Colonic mucosa (tissue), 4 donors: ENCODE measurements at places on chromosomes 2 and 18. TPM values are rescaled to one million over a fixed set of nuclear protein-coding genes. Genes with fewer than 3 reads are reported as not detected.

The SCN3A gene
- 0.40 TPM for total RNA-seq

The GTF2A1L gene
- 1.5 TPM for total RNA-seq

The IGFBP2 gene
- 106 TPM for total RNA-seq

The ACOXL gene
- total RNA-seq, result 0.32 TPM

The TBR1 gene
- total RNA-seq, result not detected

The ELOA2 gene
- not detected for total RNA-seq

The METTL8 gene
- 19.4 TPM for total RNA-seq

The ALKAL2 gene
- 3.3 TPM for total RNA-seq

The PPP4R1 gene
- total RNA-seq, result 77.5 TPM

The METTL4 gene
- total RNA-seq, result 8.2 TPM

The M1AP gene
- total RNA-seq, result 0.35 TPM

The HOXD9 gene
- total RNA-seq, result 0.86 TPM

The NAT8 gene
- 0.64 TPM for total RNA-seq

The EHBP1 gene
- 23.6 TPM for total RNA-seq

The SYT4 gene
- total RNA-seq, result 1.2 TPM

The SCYGR4 gene
- total RNA-seq, result not detected

The KCNG2 gene
- total RNA-seq, result 0.32 TPM

The CFAP210 gene
- not detected for total RNA-seq

The TRIM54 gene
- not detected for total RNA-seq

The OTX1 gene
- not detected for total RNA-seq

The AP1S3 gene
- total RNA-seq, result 8.8 TPM

The MARS2 gene
- 8.3 TPM for total RNA-seq

The FHOD3 gene
- total RNA-seq, result 2.5 TPM

The PCARE gene
- not detected for total RNA-seq

The RUFY4 gene
- total RNA-seq, result not detected

The CNGA3 gene
- 0.35 TPM for total RNA-seq

The HOXD13 gene
- total RNA-seq, result 0.77 TPM

The TNFRSF11A gene
- total RNA-seq, result 86.6 TPM

The C2orf92 gene
- 5.0 TPM for total RNA-seq

The TXNDC2 gene
- total RNA-seq, result not detected

The GALNT13 gene
- total RNA-seq, result 0.07 TPM

The MAP2 gene
- 0.84 TPM for total RNA-seq

The LAMA3 gene
- 31.9 TPM for total RNA-seq

The CNTNAP5 gene
- total RNA-seq, result not detected

The CYP27C1 gene
- total RNA-seq, result not detected

The INHBB gene
- total RNA-seq, result 3.1 TPM

The ALPP gene
- 0.11 TPM for total RNA-seq

The HNMT gene
- total RNA-seq, result 62.2 TPM

The CAPN13 gene
- 31.2 TPM for total RNA-seq

The DHRS9 gene
- total RNA-seq, result 144 TPM

The STARD6 gene
- total RNA-seq, result not detected

The ZNF516 gene
- total RNA-seq, result 21.3 TPM

The TGFA gene
- total RNA-seq, result 21.4 TPM

The PLB1 gene
- total RNA-seq, result 1.3 TPM

The SERPINB4 gene
- total RNA-seq, result not detected

The KLHL14 gene
- 0.07 TPM for total RNA-seq

The SPR gene
- total RNA-seq, result 79.6 TPM
